ENCODE measurements at places on chromosomes 3 and 15. TPM values are rescaled to one million over a fixed set of nuclear protein-coding genes. Genes with fewer than 3 reads are reported as not detected.

DNA sequence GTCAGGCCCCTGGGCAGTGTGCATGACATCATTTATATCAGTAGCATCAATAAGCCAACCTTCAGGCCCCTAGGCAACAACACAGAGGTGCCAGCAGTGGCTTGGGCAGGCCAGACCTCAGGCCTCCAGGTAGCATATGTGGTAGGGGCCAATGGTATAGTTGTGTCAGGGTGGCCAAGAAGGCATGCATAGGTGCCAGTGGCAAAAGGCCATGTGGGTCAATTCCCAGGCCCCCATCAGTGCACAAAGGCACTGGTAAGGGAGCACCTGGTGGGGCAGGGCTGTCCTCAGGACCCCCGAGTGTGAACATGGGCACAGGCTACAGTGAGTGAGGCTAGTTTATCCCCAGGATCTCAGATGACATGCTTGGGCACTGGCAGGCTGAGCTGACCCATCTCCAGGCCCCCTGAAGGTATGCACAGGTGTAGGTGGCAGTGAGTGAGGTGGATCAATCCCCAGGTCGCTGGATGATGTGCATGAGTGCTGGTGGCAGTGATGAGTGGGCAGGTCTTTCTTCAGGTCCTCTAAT, 244.1 kb upstream of the ZNF385D start:
- DNase-seq, result no peak

DNA sequence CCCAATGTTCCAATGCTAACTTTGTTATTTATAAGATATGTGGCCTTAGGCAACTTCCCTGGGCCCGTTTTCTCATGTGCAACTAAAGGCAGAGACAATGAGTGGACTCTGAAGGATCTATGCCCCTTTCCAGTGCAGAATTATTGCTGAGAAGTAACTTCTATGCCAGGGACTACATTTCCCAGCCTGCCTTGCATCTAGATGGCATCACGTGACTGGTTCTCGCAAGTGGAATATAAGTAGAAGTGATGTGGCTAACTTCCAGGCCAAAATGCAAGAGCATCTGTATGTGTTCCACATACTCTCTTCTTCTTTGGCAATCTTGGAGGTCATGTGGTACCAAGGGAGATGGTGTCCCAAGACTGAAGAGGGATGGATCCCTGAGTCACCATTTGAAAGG, 674.4 kb downstream of the NTRK3 start:
- peak; percentile 24 for DNase-seq

The COL8A1 gene
- total RNA-seq, result 24.3 TPM

- DNase-seq, result peak; percentile 93
Observed at GRCh38 chr15:81492331-81492968, 118.4 kb upstream of the TMC3 start.

- peak; percentile 94 for DNase-seq
Observed at GRCh38 chr15:41603941-41604911, 45.2 kb downstream of the TYRO3 start.

The ARPP21 gene
- 0.90 TPM for total RNA-seq

The VEPH1 gene
- 27.4 TPM for total RNA-seq

- no peak for DNase-seq
Observed at GRCh38 chr3:71183549-71183948, 400.0 kb downstream of the FOXP1 start.

GRCh38 chr3:25557694-25558093, 107.0 kb downstream of the TOP2B start:
- DNase-seq, result peak; percentile 42

Measured in fibroblast of the aortic adventitia (primary cell).